Natural killer cell (primary cell): ENCODE measurements at places on chromosomes 12 and 14. TPM values are rescaled to one million over a fixed set of nuclear protein-coding genes. Genes with fewer than 3 reads are reported as not detected.

Gene MUCL1
- not detected for total RNA-seq

DNA sequence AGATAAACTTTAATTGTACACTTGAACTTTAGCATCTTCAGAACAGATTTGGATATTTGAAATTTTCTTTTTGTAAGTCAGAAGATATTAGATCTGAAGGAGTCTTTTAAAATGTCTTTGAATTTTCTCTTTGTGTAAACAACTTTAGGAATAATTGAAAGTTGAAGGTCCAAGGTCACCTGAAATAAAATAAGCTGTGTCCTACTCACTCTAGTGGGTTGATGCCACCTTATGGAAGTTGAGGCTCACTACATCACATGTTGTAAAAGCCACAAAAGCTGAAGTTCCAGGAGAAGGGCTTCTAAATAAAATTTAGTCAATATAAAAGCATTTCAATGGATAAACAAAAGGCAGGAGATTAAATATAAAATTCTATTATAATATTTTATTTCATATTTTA, 122.0 kb upstream of the ATXN7L3B start:
- DNase-seq, result peak; percentile 3

- DNase-seq, result no peak
Measured at GRCh38 chr14:60355768-60356167, 106.7 kb downstream of the PPM1A start.

GRCh38 chr14:54676812-54677708, 110.1 kb downstream of the SAMD4A start:
- DNase-seq, result no peak

DNA sequence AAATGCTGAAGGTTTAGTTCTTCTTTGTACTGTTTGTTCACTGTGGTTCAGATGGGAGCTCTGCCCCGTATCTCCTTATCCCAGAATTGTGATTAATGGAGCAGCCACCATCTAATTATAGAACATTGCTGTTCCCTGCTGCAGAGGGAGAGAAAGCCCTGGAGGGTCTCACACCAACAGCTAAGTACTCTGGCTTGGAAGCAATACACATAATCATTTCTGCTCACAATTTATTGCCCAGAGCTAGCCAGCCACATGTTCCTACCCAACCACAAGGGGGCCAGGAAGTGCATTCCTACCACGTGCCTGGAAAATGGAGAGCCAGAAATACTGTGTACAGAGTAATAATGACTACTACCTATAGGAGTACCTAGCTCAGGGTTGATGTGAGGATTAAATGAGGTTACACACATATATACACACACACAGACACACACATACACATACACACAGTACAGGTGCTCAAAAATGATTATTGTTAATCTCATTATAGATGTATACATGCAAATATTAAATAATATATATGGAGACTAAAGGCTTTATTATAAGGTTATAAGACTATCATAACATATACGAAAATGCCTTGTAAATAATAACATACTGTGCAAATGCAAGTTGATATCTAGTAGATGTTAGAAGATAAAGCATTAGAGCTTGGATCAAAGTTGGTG, 22.3 kb downstream of the MSRB3 start:
- DNase-seq, result no peak
